Activated naive CD8-positive, alpha-beta T cell treated with anti-CD3 and anti-CD28 coated beads, Interleukin-2, amount 10 ng/mL, durations not matched to agents 7 days and 5 days (primary cell): ENCODE measurements at places on chromosomes 5 and 9. TPM values are rescaled to one million over a fixed set of nuclear protein-coding genes. Genes with fewer than 3 reads are reported as not detected.
A peak's percentile ranks its signal among the peaks of the same experiment; 100 is the strongest.

- H3K4me1 ChIP-seq: no peaks in the 10 kb centered on the region
- DNase-seq: no peak
- peaks cover 6% of the 10 kb centered on the region for H3K27me3 ChIP-seq
- no peaks in the 10 kb centered on the region for H3K36me3 ChIP-seq
Measured at GRCh38 chr5:168932400-168933189, 353.4 kb upstream of the PANK3 start.

DNA sequence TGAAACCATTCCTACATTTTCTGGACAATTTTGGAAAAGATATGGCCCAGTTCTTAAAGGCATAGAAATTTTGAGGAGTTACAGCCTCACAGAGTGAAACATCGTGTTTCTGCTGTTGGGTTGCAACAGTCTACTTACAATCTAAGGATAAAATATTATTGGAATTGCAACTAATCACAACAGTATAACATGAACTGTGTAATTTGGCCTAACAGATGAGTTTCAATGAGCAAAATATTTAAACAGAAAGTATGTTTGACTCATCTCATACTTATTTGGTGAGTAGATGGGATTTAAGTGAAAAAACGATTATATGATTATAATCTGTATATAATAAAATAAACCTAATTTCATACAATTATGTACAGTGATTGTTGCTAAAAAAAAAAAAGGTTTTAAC is 1061.8 kb downstream of the CDH12 start:
- no peak for DNase-seq
- H3K27ac ChIP-seq: no peak overlapping the region
- no peaks in the 10 kb centered on the region for H3K36me3 ChIP-seq
- H3K4me1 ChIP-seq: no peaks in the 10 kb centered on the region
- H3K4me3 ChIP-seq: no peak overlapping the region

- no peaks in the 10 kb centered on the region for H3K4me1 ChIP-seq
- no peak for DNase-seq
- H3K27me3 ChIP-seq: no peaks in the 10 kb centered on the region
- no peak overlapping the region for H3K4me3 ChIP-seq
Measured at GRCh38 chr5:31889001-31889561, 250.2 kb downstream of the PDZD2 start.

DNA sequence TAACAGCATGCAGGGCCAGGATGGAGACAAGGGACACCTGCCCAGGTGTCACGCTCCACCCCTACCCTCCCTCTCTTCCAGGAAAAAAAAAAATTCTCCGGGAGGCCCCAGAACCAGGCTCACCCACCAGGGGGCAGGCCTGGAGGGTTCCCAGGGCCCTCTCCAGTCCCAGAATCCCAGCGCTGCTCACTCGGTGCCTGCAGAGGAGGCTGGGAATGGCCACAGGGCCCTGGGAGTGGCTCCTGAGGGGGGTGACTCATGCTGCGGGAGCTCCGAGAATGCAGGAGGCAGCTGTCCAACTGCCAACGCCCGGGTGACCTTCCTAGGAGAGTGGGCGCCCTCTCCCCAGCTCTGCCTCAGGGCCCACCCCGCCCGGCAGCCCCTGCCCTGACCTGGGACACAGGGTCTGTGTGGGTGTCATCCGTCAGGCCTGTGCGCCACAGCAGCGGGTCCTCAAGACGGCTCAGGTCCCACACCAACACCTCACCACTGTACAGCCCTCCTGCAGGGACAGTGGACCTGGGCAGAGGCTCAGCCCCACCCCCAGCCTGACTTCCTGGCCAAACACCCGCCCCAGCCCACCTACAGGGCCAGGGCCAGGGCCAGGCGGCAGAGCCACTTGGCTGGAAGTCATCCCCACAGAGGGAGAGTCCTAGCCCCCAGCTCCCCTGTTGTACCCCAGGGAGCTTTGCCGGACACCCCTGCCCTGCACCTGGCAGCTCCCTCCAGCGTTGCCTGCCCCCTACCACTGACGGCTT is 21.2 kb downstream of the DYNC2I2 start:
- peaks cover 8% of the 10 kb centered on the region for H3K36me3 ChIP-seq
- H3K27me3 ChIP-seq: no peaks in the 10 kb centered on the region
- no peak for DNase-seq
- no peaks in the 10 kb centered on the region for H3K4me1 ChIP-seq

GRCh38 chr5:169013208-169013728 is 287.7 kb downstream of the SLIT3 start:
- H3K4me3 ChIP-seq: no peak overlapping the region
- peaks cover 11% of the 10 kb centered on the region for H3K27me3 ChIP-seq
- no peaks in the 10 kb centered on the region for H3K4me1 ChIP-seq
- no peaks in the 10 kb centered on the region for H3K36me3 ChIP-seq

- peaks cover 6% of the 10 kb centered on the region for H3K36me3 ChIP-seq
- no peak overlapping the region for H3K27ac ChIP-seq
- no peak overlapping the region for H3K4me3 ChIP-seq
- no peaks in the 10 kb centered on the region for H3K27me3 ChIP-seq
Measured at GRCh38 chr5:69206528-69207190, 17.3 kb downstream of the CENPH start.

DNA sequence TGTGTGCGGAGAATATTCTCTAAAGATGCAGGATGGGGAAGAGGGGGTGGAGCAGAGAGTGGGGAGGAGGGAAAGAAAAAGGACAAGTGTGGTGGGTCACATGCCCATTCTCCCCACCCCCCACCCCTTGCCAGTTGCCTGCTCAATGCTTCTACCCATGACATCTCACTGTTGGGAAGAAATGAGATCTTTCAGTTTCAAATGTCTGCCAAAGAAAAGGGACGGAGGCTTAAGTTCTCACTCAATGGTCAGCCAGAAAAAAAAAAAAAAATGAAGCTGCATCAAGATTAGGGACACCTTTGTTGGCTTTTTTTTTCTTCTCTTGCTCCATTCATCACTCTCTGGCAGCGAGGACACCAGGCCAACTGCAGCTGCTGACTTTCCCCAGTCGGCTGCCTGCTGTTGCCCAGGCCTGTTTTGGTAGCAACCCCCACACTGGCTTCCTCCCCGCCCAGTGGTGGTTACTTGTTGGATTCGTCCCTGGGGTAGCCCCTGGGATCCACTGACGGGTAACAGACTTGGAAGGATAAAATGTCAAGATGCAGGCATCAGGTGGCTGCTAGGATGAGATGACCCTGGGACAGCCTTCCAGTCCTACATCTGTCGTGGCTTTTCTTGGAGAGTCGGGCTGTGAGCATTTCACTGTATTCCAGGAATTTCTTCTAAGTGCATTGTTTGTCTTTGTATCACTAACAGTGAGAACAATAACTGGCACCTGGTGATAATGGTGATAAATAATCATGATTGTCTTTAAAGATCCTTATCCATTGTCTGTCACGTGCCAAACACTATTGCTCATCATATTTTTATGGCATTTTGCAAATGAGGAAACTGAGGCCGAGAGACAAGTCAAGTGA is 9.1 kb downstream of the WWC1 start:
- no peak overlapping the region for H3K27ac ChIP-seq
- no peaks in the 10 kb centered on the region for H3K4me1 ChIP-seq
- no peak overlapping the region for H3K4me3 ChIP-seq
- peaks cover 3% of the 10 kb centered on the region for H3K27me3 ChIP-seq
- DNase-seq: no peak

DNA sequence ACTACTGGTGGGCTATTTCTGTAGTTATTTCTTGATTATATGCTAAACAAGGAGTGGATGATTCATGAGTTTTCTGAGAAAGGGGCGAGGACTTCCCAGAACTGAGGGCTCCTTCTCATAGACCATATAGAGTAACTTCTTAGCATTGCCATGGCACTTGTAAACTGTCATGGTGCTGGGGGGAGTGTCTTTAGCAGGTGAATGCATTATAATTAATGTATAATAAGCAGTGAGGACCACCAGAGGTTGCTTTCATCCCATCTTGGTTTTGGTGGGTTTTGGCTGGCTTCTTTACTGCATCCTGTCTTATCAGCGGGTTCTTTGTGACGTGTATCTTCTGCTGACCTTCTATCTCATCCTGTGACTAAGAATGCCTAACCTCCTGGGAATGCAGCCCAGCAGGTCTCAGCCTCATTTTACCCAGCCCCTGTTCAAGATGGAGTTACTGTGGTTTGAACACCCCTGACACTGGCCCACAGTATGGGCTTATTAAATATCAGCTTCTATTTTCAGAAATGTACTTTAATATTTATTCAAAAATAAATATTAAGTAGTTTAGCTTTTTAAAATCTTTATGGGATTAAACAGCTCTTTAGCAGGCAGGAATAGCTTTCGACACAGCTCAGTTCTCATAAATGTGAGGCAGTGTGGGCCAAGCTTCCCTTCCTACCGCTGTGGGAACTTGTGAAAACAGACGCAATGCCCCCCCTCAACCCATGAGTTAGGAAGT is 44.4 kb downstream of the GALNT12 start:
- H3K4me1 ChIP-seq: peaks cover 12% of the 10 kb centered on the region
- H3K27me3 ChIP-seq: peaks cover 6% of the 10 kb centered on the region
- H3K27ac ChIP-seq: no peak overlapping the region
- no peak for DNase-seq
- H3K4me3 ChIP-seq: peak overlapping the region; percentile 22

GRCh38 chr5:158747816-158748432 is 351.8 kb downstream of the EBF1 start:
- H3K36me3 ChIP-seq: no peaks in the 10 kb centered on the region
- no peak for DNase-seq
- no peak overlapping the region for H3K4me3 ChIP-seq
- peaks cover 16% of the 10 kb centered on the region for H3K27me3 ChIP-seq

GRCh38 chr5:117414926-117415325 is 840.3 kb upstream of the SEMA6A start:
- no peak overlapping the region for H3K27ac ChIP-seq
- no peak for DNase-seq
- no peak overlapping the region for H3K4me3 ChIP-seq
- no peaks in the 10 kb centered on the region for H3K36me3 ChIP-seq

GRCh38 chr9:3186751-3187150 is 339.1 kb downstream of the RFX3 start:
- no peak overlapping the region for H3K4me3 ChIP-seq
- H3K27me3 ChIP-seq: peaks cover 37% of the 10 kb centered on the region
- no peak overlapping the region for H3K27ac ChIP-seq
- H3K4me1 ChIP-seq: no peaks in the 10 kb centered on the region

DNA sequence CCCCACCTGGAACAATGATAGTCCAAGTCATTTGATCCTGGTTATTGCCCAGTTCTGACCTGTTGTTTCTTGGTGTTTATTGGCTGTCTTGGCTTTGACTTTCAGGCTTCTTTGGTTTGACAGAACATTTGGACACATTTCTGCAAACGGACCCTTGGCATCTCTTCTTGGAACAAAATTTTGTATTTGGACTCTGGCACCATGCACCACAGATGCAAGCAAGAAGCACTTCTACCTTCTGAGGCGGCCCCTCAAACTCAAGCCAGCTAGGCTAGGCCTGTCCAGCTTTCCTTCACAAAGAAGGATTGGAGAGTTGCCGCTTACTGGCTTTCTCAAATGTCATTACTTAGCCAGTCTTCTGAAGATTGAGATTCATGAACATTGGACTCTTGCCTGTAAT is 23.1 kb upstream of the FGF10 start:
- H3K27me3 ChIP-seq: no peaks in the 10 kb centered on the region
- H3K4me3 ChIP-seq: no peak overlapping the region
- DNase-seq: no peak
- no peaks in the 10 kb centered on the region for H3K4me1 ChIP-seq
- no peaks in the 10 kb centered on the region for H3K36me3 ChIP-seq
- no peak overlapping the region for H3K27ac ChIP-seq

DNA sequence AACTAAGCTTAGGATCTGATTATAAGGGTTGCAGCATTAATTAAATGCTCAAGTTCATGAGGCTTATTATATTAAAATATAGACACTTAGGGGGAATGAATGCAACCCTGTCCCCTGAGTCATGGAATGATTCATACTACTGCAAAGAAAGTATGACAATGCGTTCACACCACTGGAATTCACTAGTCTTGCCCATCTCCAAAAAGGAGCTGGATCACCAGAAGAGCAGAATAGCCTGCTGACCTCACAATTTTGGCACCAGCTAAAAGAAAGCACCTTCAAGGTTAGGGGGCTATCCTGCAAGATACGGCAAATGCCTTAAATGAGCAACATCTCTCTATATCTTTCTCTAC is 32.0 kb upstream of the TMED7 start:
- no peak overlapping the region for H3K27ac ChIP-seq
- H3K36me3 ChIP-seq: no peaks in the 10 kb centered on the region
- H3K27me3 ChIP-seq: peaks cover 43% of the 10 kb centered on the region
- H3K4me1 ChIP-seq: no peaks in the 10 kb centered on the region
- no peak for DNase-seq

- peaks cover 6% of the 10 kb centered on the region for H3K4me1 ChIP-seq
- peaks cover 3% of the 10 kb centered on the region for H3K27me3 ChIP-seq
- DNase-seq: no peak
- no peaks in the 10 kb centered on the region for H3K36me3 ChIP-seq
- no peak overlapping the region for H3K4me3 ChIP-seq
Measured at GRCh38 chr5:157944077-157944633, 85.2 kb upstream of the CLINT1 start.

- no peak overlapping the region for H3K27ac ChIP-seq
- no peak for DNase-seq
- H3K4me3 ChIP-seq: no peak overlapping the region
- no peaks in the 10 kb centered on the region for H3K27me3 ChIP-seq
Measured at GRCh38 chr9:126436545-126437267, 110.1 kb downstream of the MVB12B start.

GRCh38 chr5:68368311-68369022 is 152.9 kb downstream of the PIK3R1 start:
- DNase-seq: no peak
- peaks cover 35% of the 10 kb centered on the region for H3K4me1 ChIP-seq
- H3K4me3 ChIP-seq: peak overlapping the region; percentile 55
- no peaks in the 10 kb centered on the region for H3K27me3 ChIP-seq
- H3K27ac ChIP-seq: peak overlapping the region; percentile 84

DNA sequence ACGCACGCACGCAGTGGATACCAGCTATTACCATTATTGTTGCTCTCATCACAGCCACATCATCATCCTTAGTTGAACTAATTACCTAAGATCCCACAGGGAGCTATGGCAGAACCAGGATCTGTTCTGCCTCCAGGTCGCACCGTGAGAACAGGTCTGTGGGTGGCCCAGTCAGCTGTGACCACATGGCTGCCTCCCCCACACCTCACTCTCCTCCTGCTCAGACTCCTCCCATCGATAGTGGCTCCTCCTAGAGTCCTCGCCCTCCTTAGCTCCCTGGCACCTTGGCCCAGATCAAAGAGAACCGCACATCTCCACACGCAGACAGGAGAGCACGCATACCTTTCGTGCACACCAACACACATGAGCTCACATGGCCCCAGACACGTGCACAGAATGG is 32.4 kb upstream of the RPL26L1 start:
- no peak for DNase-seq
- H3K27ac ChIP-seq: no peak overlapping the region
- H3K4me3 ChIP-seq: no peak overlapping the region
- H3K4me1 ChIP-seq: no peaks in the 10 kb centered on the region

The CLIC3 gene
- 13.3 TPM for total RNA-seq

DNA sequence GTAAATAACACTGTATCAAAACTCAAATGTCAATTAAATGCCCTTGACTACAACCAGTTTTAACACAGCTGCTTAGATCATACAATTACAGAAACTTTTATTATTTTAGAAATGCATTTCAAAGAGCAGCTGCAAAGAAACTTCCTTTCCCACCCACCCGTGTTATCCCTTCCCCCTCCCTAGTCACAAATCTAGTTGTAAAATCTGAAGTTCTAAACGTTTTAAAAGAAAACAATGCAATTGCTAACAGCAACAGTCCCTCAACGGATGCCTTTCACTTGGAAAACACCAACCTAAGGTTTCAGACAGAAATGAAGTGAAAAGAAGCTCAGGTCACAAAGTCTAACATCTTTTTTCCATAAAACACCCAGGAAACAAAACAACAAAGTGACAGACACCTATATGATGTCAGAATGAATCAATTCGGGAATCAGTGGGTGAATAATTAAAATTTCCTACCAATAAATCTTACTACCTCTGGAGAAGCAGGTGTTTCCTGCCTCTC is 100.3 kb downstream of the FBXW11 start:
- H3K4me3 ChIP-seq: no peak overlapping the region
- no peak overlapping the region for H3K27ac ChIP-seq
- H3K4me1 ChIP-seq: peaks cover 20% of the 10 kb centered on the region
- no peaks in the 10 kb centered on the region for H3K27me3 ChIP-seq

The ZDHHC12 gene
- 64.1 TPM for total RNA-seq
